NCI-H1105 treated with DMSO at 0.1 percent for 48 hours (cell line): ENCODE measurements at places on chromosomes 6 and 20.
A peak's percentile ranks its signal among the peaks of the same experiment; 100 is the strongest.

DNA sequence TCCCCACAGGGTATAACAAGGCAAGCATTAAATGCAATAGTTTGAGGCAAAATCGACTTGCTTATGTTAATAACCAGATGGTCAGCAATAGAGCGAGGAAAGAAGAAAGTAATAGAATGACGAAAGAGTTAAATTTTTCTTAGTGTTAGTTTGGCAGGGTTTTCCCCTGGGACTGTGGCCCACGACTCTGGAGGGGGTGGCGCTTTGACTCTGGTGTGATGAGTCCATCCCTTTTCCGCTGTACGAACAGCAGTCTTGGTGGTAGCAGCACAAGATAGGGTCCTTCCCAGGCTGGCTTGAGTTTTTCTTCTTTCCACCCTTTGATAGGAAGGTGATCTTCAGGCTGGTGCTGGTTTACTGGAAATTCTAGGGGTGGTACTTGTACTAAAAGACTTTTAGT, 69.2 kb upstream of the GMDS start:
- DNase-seq: no peak

DNA sequence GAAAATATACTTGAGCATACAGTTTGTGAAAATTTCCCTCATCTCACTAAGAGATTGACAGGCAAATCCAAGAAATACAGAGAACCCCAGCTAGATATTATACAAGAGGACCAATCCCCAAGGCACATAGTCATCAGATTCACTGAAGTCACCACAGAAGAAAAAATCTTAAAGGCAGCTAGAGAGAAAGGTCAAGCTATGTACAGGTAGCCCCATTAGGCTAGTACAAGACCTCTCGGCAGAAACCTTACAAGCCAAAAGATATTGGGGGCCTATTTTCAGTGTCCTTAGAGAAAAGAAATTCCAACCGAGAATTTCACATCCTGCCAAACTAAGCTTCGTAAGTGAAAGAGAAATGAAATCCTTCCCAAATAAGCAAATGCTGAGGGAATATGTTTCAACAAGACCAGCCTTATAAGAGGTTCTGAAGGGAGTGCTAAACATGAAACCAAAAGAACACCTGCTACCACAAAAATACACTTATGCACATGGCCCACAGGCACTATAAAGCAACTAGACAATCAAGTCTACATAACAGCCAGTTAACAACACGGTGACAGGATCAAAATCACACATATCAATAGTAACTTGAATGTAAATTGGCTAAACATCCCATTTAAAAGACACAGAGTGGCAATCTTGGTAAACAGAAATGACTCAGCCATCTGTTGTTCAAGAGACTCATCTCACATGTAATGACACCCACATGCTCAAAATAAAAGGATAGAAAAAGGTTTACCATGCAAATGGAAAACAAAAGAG, 96.3 kb downstream of the FHL5 start:
- peak; percentile 69 for DNase-seq

- DNase-seq: peak; percentile 88
Observed at GRCh38 chr6:2744209-2744771, 6.4 kb downstream of the MYLK4 start.

DNA sequence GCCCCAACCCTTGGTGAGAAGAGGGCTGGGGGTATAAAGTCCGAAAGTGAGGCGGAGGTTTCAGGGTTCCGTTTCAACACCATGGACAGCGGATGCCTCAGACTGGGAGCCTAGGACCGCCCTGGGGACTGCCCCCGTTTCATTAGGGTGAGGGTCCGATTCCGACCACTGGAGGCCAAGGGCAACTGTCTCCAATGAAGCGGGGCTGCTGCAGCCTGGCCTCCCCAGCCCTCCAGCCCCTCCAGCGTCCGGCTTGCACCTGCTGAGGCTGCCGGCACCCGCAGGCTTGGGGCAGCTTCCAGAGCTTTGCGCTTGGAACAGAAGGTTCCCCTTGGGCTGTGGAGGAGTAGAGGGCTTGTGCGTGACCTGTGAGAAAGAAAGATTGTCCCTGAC, 39.9 kb downstream of the YTHDF1 start:
- no peak for DNase-seq

- DNase-seq: no peak
Observed at GRCh38 chr20:46083101-46083500, 6.7 kb downstream of the NCOA5 start.

- DNase-seq: no peak
Observed at GRCh38 chr20:10634211-10634610, 39.6 kb downstream of the JAG1 start.
